ENCODE measurements at places on chromosomes 7 and 10. TPM values are rescaled to one million over a fixed set of nuclear protein-coding genes. Genes with fewer than 3 reads are reported as not detected.
A peak's percentile ranks its signal among the peaks of the same experiment; 100 is the strongest.

- DNase-seq, result no peak
Measured at GRCh38 chr7:47390914-47391313, 191.0 kb downstream of the TNS3 start.

- DNase-seq, result no peak
Measured at GRCh38 chr10:70283445-70284399, at the start of gene NPFFR1. Gene NPFFR1, minus strand, starts transcription at chr10:70284004. Its CDS starts 328 bp downstream, at chr10:70283676.

- DNase-seq, result no peak
Measured at GRCh38 chr10:71512761-71513539, 116.2 kb downstream of the CDH23 start.

- DNase-seq, result no peak
Measured at GRCh38 chr7:30349170-30349569, 64.8 kb downstream of the ZNRF2 start.

GRCh38 chr10:131150126-131150525 lies 161.4 kb downstream of the TCERG1L start:
- DNase-seq, result no peak

DNA sequence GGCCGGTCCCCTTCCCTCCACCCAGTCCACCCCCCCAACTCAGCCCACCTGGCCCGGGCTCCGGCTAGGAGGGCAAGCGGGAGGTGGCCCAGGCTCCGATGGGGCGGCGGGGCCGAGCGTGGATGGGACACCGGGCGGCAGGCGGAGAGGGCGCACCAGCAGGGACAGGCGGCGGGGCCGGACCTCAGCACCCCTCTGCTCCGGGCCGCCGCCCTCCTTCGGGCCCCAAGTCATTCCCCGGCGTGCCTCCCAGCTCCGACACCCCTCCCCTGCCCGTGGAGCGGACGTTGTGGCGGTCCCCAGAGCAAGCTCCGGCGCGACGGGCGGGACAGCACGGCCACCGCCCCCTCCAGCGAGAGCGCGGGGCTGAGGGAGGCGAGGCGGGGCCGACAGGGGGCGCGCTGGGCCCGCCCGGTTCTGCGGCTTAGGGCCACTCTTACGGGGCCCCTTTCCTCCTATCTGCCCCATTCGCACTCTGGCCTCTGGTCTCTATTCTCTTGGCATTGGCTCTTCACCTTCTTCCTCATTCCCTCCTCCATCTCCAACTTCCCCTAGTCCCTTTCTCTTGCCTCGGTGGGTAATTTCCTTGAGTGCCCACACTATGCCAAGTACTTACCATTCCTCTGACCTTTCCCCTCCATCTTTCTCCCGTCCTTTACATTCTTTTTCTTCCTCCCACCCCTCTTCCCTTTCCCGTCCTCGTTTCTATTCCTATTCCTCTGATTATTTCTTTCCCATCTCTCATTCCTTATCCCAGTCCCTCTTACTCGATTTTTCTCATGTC lies 701 bp upstream of the GBX1 start:
- peak; percentile 23 for DNase-seq

DNA sequence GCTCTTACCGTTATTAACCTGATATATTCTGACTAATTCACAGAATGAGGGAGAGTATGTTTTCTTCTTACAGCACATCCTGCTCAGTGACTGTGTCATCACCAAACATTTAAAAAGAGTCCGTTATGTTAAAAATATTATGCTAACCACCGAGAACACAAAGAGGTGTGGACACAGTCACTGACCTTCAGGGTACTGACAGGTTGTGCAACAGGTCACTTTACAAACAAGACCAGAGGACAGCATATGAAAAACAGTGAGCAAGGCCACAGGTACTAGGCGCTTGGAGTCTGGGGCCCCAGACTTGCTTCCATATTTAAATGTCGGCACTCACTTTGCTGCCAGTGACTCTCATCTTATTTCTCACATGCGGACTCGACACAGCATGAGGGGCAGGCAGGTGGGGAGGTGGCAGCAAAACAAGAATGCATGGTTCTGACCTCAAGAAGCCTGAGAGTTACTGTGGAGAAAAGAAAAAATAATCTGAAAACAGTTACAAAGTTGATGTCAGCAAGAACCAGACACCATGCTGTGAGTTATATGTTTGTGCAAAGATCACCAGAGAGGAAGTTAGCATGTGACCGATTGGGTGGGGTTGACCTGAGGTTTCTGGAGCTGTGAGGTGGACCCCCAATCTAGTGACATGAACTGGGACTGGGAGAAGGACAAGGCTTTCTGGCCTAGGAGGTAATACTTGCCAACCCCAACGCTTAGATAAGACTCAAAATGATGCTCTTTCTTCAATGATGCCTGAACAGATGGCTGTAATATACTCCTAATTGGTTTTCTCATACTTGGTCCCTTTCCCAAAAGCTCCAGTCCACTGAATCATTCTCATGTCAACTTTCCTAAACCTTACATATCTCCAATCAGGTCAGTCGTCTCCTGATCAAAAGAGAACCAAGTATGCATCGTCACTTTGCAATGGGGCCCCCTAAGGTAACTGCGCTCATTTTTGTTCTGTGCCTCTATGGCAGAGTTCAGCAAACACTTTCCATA lies 102.4 kb downstream of the HIPK2 start:
- no peak for DNase-seq

Gene SLC18A3
- not detected for total RNA-seq

Data from MG63 (cell line).